ENCODE measurements at places on chromosomes 11 and 22. TPM values are rescaled to one million over a fixed set of nuclear protein-coding genes. Genes with fewer than 3 reads are reported as not detected.

The SCARF2 gene
- total RNA-seq: 0.39 TPM

The PRR33 gene
- 0.07 TPM for total RNA-seq

The OR4A47 gene
- total RNA-seq: not detected

The MRGPRX3 gene
- not detected for total RNA-seq

The OR2AT4 gene
- total RNA-seq: not detected

DNA sequence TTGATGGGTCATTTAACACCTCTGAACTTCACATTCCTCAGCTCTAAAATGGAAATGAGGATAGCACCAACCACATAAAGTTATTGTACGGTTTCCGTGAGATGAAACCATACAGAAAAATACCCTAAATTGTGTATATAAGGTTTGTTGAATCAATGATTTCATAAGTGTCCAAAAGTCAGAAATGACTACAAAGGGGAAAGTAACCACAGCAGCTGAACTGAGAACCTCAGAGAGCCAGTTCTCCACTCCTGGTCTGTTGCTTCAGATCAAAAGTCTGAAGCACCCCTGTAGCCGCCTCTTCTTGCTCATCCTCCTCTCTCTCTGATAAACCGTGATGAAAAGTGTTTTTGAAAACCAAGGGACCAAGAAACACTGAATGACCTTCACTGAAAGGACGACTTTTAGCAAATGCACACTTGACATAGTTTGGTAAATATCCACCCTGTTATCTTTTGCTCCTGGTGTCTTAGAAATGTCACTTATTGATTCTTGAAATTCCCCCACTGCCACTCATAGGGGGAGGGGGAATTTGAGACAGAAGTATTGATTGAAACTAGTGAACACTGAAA lies 194.5 kb downstream of the NAV2 start:
- H3K27ac ChIP-seq: no peak overlapping the region
- no peak overlapping the region for H3K4me3 ChIP-seq
- no peaks in the 10 kb centered on the region for H3K4me1 ChIP-seq
- H3K27me3 ChIP-seq: peaks cover 2% of the 10 kb centered on the region

- H3K27me3 ChIP-seq: no peaks in the 10 kb centered on the region
- peaks cover 17% of the 10 kb centered on the region for H3K4me1 ChIP-seq
- no peak overlapping the region for H3K27ac ChIP-seq
- H3K4me3 ChIP-seq: no peak overlapping the region
Measured at GRCh38 chr22:39498368-39498767, 3.7 kb upstream of the MIEF1 start.

DNA sequence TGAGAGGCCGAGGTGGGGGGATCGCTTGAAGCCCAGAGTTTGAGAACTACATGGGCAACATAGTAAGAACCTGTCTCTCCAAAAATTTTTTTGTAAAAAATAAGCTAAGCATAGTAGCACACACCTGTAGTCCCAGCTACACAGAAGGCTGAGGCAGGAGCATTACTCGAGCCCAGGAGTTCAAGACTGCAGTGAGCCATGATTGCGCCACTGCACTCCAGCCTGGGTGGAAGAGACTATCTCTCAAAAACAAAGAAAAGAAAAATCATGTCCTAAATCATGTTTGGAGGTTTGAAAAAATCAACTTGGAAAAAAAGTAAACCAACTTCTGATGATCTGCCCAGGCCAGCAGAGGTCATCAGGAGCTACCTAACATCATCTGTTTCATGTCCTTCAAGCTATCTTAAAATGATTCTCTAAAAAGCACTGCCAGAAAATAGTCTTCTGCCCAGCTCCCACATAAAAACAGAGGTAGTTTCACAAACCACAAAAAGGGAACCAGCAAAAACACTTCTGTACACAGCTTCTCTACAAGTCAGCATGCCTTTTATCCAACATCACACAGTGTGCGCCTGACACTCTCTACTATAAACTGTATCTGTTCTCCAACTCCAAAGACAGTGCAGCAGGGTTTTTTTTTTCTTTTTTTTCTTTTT lies 165.0 kb downstream of the SOX6 start:
- H3K36me3 ChIP-seq: no peaks in the 10 kb centered on the region
- no peak overlapping the region for H3K4me3 ChIP-seq
- no peak for DNase-seq
- H3K4me1 ChIP-seq: no peaks in the 10 kb centered on the region

- H3K4me3 ChIP-seq: no peak overlapping the region
- H3K36me3 ChIP-seq: no peaks in the 10 kb centered on the region
- H3K4me1 ChIP-seq: peaks cover 51% of the 10 kb centered on the region
- no peaks in the 10 kb centered on the region for H3K27me3 ChIP-seq
- DNase-seq: no peak
Measured at GRCh38 chr11:72745511-72745910, 6.7 kb downstream of the ARAP1 start.

DNA sequence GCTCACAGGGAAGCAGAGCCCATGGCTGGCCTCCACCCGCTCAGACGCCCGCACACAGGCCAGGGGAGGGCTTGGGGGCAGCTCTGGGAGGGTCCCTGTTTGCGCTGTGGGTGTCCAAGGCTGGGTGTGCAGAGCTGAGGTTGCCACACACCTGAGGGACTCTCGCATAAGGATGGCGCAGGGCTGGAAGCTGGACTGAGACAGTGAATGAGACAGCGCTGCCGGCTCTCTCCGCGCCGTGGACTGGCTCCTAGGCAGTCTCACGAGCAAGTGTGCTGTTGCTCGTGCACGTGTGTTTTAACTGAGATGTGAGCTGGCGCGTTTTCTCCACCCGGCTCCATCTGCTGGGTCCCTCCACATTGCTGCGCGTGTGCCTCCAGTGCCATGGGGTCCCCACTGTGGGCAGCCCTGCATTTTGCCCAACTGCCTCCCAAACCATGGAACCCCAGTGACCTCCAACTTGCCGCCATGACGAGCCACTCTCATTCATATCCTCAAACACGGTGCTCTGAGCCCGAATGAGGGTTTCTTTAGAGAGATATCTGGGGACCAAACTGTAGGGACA lies 4.2 kb upstream of the BID start:
- H3K4me3 ChIP-seq: peak overlapping the region; percentile 89
- no peak for DNase-seq

GRCh38 chr11:83982825-83983224 lies 696.7 kb upstream of the CCDC90B start:
- H3K27ac ChIP-seq: no peak overlapping the region
- no peak overlapping the region for H3K4me3 ChIP-seq
- no peak for DNase-seq
- no peaks in the 10 kb centered on the region for H3K27me3 ChIP-seq
- no peaks in the 10 kb centered on the region for H3K4me1 ChIP-seq

Measured in activated CD4-positive, alpha-beta T cell treated with anti-CD3 and anti-CD28 coated beads for 36 hours (primary cell).